ENCODE measurements at places on chromosomes 7 and 10. TPM values are rescaled to one million over a fixed set of nuclear protein-coding genes. Genes with fewer than 3 reads are reported as not detected.

Gene ELFN1
- total RNA-seq, result 2.6 TPM

Gene FANK1
- 2.5 TPM for total RNA-seq

Gene PAPSS2
- total RNA-seq, result 2.5 TPM

Gene TMEM229A
- total RNA-seq, result not detected

Gene RET
- total RNA-seq, result 0.33 TPM

Gene CYTH3
- 5.1 TPM for total RNA-seq

Gene ENTPD1
- 20.5 TPM for total RNA-seq

Gene SPDYE8
- total RNA-seq, result not detected

Gene FAM25C
- total RNA-seq, result 0.57 TPM

Gene EMX2
- 0.09 TPM for total RNA-seq

- H3K27me3 ChIP-seq, result no peaks in the 10 kb centered on the region
- H3K27ac ChIP-seq, result no peak overlapping the region
- H3K4me3 ChIP-seq, result no peak overlapping the region
Observed at GRCh38 chr10:118585234-118585633, 10.2 kb downstream of the PRLHR start.

- no peaks in the 10 kb centered on the region for H3K4me1 ChIP-seq
- DNase-seq, result no peak
- no peak overlapping the region for H3K4me3 ChIP-seq
- no peaks in the 10 kb centered on the region for H3K36me3 ChIP-seq
Observed at GRCh38 chr7:76257973-76258372, 44.5 kb upstream of the HSPB1 start.

DNA sequence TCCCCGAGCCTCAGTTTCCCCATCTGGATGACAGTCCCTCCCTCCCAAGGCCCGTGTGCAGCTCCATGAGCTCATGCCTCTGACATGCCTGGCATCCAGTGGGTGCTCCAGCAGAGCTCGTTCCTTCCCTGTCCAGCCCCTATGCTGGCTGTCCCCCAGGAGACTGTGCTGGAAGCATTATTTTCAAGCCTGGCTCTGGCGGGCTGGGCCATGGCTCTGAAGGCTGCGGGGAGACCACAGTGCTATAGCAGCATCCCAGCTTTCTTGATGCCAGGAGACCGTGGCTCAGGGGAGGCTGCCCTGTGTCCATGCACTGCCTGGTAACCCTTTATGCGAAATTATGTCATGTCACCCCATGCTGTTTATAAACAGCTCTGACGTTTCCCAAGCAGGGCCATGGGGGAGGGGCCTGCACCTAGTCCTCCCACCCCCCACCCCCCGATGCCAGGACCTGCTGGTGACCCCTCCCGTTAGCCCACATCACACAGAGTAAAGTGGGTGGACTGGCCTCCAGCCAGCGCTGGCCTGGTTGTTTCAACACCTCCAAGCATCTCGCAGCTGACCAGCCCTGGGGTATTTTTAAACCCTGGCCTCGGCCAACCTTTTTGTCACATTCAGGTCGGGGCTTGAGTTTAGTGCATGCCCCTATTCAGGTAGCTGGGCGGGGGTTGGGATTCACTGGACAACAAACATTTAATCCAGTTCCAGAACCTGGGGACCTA, 105.9 kb upstream of the ZNF716 start:
- H3K27me3 ChIP-seq, result no peaks in the 10 kb centered on the region
- DNase-seq, result no peak
- no peak overlapping the region for H3K27ac ChIP-seq
- no peaks in the 10 kb centered on the region for H3K36me3 ChIP-seq
- no peaks in the 10 kb centered on the region for H3K4me1 ChIP-seq
- H3K4me3 ChIP-seq, result no peak overlapping the region

GRCh38 chr7:29435167-29435566, 128.5 kb upstream of the PRR15 start:
- no peak overlapping the region for H3K27ac ChIP-seq
- H3K36me3 ChIP-seq, result no peaks in the 10 kb centered on the region
- DNase-seq, result no peak
- H3K27me3 ChIP-seq, result no peaks in the 10 kb centered on the region
- no peaks in the 10 kb centered on the region for H3K4me1 ChIP-seq
- H3K4me3 ChIP-seq, result no peak overlapping the region

DNA sequence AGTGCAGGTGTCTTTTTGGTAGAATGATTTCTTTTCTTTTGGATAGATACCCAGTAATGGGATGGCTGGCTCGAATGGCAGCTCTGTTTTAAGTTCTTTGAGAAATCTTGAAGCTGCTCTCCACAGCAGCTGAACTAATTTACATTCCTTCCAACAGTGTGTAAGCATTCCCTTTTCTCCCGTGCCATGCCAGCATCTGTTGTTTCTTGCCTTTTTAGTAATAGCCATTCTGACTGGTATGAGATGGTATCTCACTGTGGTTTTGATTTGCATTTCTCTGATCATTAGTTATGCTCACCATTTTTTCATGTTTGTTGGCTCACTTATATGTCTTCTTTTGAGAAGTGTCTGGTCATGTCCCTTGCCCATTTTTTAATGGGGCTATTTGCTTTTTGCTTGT, 486.3 kb downstream of the GALNT17 start:
- H3K27me3 ChIP-seq, result no peaks in the 10 kb centered on the region
- no peaks in the 10 kb centered on the region for H3K36me3 ChIP-seq
- H3K4me1 ChIP-seq, result no peaks in the 10 kb centered on the region

GRCh38 chr7:14092331-14092730, 102.9 kb upstream of the ETV1 start:
- no peak overlapping the region for H3K4me3 ChIP-seq
- no peak overlapping the region for H3K27ac ChIP-seq
- no peaks in the 10 kb centered on the region for H3K27me3 ChIP-seq

- no peak for DNase-seq
- no peak overlapping the region for H3K27ac ChIP-seq
- no peaks in the 10 kb centered on the region for H3K36me3 ChIP-seq
- no peak overlapping the region for H3K4me3 ChIP-seq
- H3K27me3 ChIP-seq, result no peaks in the 10 kb centered on the region
Observed at GRCh38 chr10:13221572-13221971, 12.6 kb downstream of the UCMA start.

DNA sequence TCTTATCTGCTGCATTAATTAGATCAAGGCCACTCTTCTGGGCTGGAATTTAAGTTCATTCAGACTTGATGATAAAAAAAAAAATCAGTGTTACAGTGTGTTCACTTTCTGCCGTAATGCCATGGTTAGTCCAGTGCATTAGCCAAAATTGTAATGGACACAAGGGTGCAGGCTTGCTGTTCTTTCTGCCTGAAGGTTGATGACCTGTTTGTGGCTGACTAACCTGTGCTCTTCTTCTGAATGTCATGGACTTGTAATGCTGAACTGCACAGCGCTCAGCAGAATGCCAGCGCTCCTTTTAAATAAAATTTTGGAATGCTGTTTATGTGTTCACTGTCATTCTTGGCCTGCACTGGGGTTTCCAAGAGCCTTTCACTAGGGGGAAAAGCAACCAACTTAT, 323.2 kb downstream of the ZNF248 start:
- no peaks in the 10 kb centered on the region for H3K36me3 ChIP-seq
- H3K4me3 ChIP-seq, result no peak overlapping the region
- no peaks in the 10 kb centered on the region for H3K27me3 ChIP-seq
- H3K27ac ChIP-seq, result no peak overlapping the region

DNA sequence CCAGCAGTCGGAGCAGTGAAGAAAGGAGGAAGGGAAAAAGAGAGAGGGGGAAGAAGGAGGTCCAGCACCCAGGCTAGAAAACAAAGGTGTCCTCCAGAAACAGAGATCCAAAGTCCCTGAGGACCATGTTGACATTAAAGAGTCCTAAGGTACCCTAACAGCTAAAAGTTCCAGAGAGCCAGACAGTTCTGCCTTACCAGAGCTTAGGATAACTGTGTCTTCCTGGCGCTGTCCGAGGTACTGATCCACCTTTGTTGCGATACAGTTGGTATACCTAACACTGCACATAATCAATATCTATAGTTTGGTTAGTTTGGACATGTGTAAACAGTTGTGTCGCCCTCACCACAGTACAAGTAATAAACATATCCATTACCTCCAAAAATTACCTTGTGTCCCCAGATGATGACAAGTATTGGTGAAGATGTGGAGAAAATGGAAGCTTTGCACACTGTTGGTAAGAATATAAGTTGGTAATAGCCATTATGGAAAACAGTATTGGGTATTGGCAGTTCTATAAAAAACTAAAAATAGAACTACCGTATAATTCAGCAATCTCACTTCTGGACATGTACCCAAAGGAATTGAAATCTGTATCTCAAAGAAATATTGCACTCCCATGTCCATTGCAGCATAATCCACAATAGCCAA, 59.8 kb downstream of the GRID1 start:
- no peaks in the 10 kb centered on the region for H3K4me1 ChIP-seq
- H3K27me3 ChIP-seq, result no peaks in the 10 kb centered on the region
- H3K36me3 ChIP-seq, result no peaks in the 10 kb centered on the region
- no peak overlapping the region for H3K27ac ChIP-seq
- peak; percentile 30 for DNase-seq

GRCh38 chr7:121832347-121832746, 40.6 kb upstream of the PTPRZ1 start:
- no peak overlapping the region for H3K4me3 ChIP-seq
- no peak overlapping the region for H3K27ac ChIP-seq
- DNase-seq, result no peak
- no peaks in the 10 kb centered on the region for H3K36me3 ChIP-seq

- no peaks in the 10 kb centered on the region for H3K27me3 ChIP-seq
- no peak for DNase-seq
- H3K27ac ChIP-seq, result no peak overlapping the region
- H3K36me3 ChIP-seq, result no peaks in the 10 kb centered on the region
- no peak overlapping the region for H3K4me3 ChIP-seq
- no peaks in the 10 kb centered on the region for H3K4me1 ChIP-seq
Observed at GRCh38 chr7:104524853-104525252, 196.4 kb downstream of the LHFPL3 start.

DNA sequence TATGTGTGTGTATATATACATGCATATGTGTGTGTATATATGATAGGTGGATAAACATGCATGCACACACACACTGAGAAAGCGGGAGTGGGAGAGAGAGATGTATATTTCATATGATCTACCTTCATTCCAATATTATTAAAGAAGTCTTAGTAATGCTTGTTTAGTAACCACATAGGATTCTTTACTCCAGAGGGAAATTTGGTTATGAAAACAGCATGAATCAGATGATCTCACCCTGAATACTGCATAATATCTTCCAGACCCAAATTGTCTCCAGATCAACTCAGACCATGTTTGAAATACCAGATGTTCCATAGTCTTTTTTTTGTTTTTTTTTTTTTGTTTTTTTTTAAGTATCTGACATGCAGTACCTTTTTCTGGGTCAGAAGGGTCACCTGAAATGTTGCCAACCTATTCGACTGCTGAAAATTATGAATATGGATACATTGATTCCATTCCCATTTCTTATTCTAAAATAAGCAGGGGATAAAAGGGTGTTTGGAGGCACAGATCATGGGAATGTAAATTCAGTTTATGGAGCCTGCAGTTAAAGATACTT, 17.4 kb downstream of the TES start:
- peaks cover 14% of the 10 kb centered on the region for H3K4me1 ChIP-seq
- DNase-seq, result no peak
- H3K27me3 ChIP-seq, result no peaks in the 10 kb centered on the region

DNA sequence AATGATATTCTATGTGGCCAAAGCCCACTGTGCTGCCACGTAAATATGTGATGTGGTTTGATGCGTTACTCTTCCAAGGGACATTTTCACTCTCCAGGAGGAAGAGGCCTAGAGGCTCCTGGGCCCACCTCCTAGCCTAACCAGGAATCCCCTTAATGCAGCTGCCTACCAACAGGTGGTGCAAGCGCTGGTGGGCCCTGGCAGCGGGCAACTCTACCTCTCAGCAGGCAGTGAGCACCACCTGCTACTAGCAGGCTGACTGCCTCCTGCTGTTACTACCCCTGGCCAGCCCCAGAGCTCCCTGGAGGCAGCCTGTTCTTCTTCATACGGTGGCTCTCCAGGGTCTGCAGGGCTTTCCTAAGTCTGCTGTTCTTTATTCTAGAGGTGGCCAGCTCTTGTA, 62.8 kb downstream of the CDH23 start:
- no peak for DNase-seq
- H3K4me1 ChIP-seq, result no peaks in the 10 kb centered on the region
- peaks cover 8% of the 10 kb centered on the region for H3K27me3 ChIP-seq
- H3K27ac ChIP-seq, result no peak overlapping the region
- H3K4me3 ChIP-seq, result no peak overlapping the region

- H3K27me3 ChIP-seq, result no peaks in the 10 kb centered on the region
- no peak for DNase-seq
- H3K4me3 ChIP-seq, result no peak overlapping the region
- H3K4me1 ChIP-seq, result no peaks in the 10 kb centered on the region
Observed at GRCh38 chr7:80403686-80404241, 108.1 kb downstream of the GNAT3 start.

- peaks cover 3% of the 10 kb centered on the region for H3K4me1 ChIP-seq
- H3K36me3 ChIP-seq, result peaks cover 2% of the 10 kb centered on the region
- H3K27me3 ChIP-seq, result peaks cover 56% of the 10 kb centered on the region
- peak overlapping the region; percentile 62 for H3K27ac ChIP-seq
- peak overlapping the region; percentile 22 for H3K4me3 ChIP-seq
Observed at GRCh38 chr7:27103489-27104226, 1.2 kb upstream of the HOXA2 start.

GRCh38 chr10:91378061-91378460, 32.1 kb upstream of the HECTD2 start:
- H3K27me3 ChIP-seq, result no peaks in the 10 kb centered on the region
- H3K27ac ChIP-seq, result no peak overlapping the region
- no peak for DNase-seq

Measured in thymus (tissue), 14 donors.